ENCODE measurements at places on chromosomes 4 and X.

GRCh38 chrX:41351923-41352322 is 18.0 kb downstream of the DDX3X start:
- DNase-seq: no peak

DNA sequence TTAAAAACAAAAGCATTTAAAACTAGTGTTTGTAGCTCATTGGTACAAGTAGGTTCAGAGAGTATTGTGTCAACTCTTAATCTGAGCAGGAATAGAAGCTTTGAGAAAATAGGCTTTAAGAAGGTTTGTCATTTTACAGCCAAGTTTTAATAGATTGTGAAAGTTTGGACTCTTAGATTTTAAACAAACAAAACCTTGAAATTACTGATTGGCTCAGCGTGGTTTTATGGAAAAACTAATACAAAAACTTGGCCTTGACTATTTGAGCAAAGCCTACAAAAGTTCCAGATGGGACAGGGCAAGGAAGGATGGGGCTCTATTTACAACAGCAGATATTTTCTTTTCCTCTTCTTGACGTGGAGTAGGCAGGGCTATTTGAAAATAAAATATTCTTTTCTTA is 16.5 kb downstream of the ZFX start:
- no peak for DNase-seq

DNA sequence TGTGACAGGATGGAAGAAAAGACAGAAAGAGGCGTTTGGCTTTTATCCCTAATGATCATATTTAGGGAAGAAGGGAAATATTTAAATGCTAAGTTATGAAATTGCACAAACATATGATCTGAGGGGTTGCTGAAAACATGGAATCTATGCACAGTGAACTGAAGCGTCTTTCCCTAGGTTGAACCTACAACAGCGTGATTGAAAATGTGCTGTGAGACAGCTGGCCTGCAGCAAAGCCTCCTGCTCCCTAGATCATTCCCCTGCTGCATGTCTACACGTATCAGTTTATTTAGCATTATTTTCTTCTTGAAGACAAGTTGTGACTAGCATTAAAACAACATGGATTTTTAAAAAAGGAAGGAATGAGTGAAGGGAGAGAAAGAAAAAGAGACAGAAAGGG is 272.5 kb upstream of the TRAM1L1 start:
- no peak for DNase-seq

DNA sequence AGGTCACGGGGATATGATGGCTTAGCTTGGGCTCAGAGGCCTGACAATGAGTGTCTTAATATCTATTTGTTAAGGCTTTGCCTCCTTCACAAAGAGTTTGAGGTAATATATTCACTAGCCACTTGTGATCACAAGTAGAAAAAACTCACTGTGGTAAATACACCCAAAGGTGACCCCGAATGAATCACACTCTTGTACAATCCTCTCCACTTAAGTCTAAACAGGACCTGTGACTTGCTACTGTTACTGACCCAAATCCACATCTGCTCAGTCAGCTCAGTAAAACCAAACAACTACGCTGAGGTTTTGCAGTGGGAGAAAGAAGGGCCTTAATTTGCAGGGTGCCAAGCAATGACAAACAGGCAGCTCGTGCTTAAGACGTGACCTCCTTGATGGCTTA is 223.8 kb upstream of the MAGEC2 start:
- DNase-seq: no peak

GRCh38 chr4:44368413-44369167 is 80.0 kb downstream of the KCTD8 start:
- DNase-seq: no peak

- DNase-seq: no peak
These were observed 83.6 kb downstream of the ANAPC10 start for GRCh38 chr4:145014365-145014764.

All from psoas muscle (tissue), 8 donors.